ENCODE measurements at places on chromosomes 5 and 9.

- DNase-seq, result no peak
These were observed 339.6 kb downstream of the TRIM36 start for GRCh38 chr5:114830114-114830513.

- DNase-seq, result peak; percentile 45
These were observed 39.4 kb downstream of the PIP5K1B start for GRCh38 chr9:68744426-68744825.

GRCh38 chr5:133851521-133851920, 116.9 kb downstream of the C5orf15 start:
- no peak for DNase-seq

DNA sequence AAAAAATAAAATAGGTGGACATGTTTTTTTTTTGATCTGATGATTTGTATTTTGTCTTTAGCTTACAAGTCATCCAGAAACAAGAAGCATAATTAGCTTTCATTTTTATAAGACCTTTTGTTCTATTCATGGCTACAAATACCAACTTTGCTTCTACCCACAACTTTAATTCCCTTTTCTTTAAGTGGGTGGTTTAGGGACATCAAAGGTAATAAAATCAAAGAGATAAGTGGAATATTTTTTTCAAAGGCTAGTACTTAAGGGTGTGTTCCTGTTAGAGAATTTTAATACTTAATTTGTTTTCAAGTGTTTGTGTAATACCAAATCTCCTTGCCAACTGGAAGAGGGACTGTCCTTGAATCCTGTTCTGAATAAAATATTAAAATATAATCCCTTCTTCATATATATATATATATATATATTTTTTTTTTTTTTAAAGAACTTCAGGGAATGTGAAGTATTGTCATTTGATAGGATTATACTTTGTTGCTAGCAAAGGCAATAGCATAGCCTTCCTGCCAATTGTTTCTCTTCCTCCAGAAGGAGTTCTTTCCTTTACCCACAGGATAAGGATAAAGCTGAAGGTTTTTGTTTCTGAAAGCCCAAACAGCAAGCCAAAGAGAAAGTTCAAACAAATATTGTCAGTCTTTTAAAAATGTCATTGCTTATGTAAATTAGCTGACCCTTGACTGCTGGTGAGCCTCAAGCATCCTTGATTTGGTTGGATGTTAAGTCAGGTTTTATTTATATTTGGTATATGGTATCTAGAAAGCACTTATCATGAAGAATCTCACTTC, 108.9 kb downstream of the PAM start:
- peak; percentile 10 for DNase-seq

DNA sequence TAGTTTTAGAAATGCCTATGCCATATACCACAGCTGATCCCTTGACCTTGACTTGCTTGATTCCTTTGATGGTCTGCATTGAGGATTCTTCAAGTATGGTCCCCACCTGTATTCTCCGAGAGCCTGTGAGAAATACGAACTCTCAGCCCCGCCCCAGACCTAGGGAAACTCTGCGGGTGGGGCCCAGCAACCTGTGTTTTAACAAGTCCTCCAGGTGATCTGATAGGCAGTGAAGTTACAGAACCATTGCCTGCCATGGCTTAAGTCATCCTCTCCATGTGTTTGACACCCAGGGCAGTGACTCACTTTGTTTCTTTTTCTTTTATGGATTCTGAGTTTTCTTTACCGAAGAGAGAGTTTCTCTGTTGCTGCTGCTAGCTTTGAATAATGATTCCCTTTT, 18.5 kb downstream of the FRMPD1 start:
- DNase-seq, result no peak

- no peak for DNase-seq
These were observed 64.7 kb downstream of the MRPL36 start for GRCh38 chr5:1734908-1735289.

DNA sequence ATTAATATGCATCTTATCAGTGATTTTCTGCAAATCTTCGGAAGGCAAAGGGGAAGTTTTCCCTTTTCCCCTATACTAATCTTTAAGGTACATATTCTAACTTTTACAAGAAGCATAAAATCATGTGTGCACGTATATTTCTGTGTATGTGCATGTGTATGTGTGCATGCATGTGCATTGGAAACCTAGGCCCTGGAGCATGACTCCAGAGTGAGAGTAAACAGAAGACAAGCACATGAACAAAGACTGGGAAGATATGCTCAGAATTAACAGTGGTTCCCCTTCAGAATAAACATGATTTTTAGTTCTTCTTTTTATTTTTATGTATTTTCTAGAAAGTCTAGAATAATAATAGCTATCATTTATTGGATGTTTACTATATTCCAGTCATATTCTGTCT, 10.9 kb upstream of the SELENOP start:
- no peak for DNase-seq

DNA sequence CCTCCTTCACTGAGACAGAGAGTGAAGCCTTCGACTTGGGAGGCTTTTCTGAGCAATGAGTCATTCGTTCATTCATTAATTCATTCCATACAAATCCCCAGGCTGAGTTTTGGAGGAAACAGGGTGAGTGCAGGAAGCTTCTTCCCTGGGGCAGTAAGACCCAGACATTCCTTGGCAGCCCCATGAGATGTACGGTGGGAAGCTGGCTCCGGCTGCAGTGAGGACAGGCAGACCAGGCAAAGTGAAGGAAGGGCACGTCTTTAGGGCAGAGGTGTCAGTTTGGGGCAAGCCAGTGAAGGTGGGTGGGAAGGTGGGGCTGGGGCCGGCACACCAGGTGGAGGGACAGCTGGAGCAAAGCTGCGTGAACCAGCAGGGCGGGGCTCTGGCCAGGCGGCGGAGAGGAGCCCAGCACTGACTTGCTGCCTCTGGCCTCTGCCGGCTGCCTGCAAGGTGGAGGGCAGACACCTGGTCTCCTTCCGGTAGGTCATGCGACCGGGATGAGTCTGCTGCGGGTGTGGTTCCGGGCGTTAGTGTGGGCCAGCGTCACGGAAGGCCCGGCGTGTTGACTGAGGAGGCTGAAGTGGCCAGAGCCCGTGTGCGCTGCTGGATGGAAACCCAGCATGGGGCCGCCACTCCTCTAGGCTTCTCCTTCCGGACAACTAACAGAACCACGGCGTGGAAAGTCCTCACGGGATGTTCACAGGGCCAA, 16.6 kb downstream of the OLFM1 start:
- no peak for DNase-seq

GRCh38 chr9:133674091-133674490, 37.9 kb downstream of the DBH start:
- DNase-seq, result no peak

- no peak for DNase-seq
These were observed 232.1 kb downstream of the FBXO4 start for GRCh38 chr5:42157215-42157614.

- no peak for DNase-seq
These were observed 179.8 kb downstream of the DCP2 start for GRCh38 chr5:113156271-113156877.

DNA sequence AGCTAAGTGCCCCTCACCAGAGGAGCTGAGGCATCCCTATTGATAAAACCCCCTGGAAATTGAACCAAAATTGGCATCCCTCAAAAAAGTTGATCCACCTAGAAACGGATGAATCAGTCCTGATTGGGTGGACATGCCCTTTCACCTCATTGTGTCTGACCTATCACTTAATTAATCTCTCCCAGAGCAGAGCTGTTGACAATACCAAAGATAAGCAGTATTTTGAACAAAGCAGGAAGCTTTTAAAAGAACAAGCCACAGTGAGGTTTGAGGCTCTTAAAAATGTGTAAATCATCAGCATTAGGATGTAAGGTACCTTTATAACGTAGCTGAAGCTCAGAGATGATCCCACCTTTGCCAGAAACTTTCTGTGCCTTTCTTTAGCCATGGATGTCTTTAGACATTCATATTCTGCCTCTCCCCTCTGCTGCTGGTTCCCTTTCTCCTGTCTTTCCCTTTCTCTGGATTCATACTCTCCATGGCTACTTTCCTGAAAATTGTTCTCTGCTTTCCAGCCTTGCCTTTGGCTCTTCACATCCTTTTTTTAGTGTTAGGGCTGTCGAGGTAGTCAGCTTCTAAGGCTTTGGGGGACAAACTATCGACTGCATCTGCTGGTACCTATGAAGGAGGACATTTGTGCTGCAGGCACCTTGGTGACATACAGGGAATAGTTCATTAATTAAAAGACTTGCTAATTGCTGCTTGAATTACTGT, 7.8 kb upstream of the LHX2 start:
- no peak for DNase-seq

GRCh38 chr5:150286820-150287219, 2.8 kb downstream of the CAMK2A start:
- peak; percentile 31 for DNase-seq

DNA sequence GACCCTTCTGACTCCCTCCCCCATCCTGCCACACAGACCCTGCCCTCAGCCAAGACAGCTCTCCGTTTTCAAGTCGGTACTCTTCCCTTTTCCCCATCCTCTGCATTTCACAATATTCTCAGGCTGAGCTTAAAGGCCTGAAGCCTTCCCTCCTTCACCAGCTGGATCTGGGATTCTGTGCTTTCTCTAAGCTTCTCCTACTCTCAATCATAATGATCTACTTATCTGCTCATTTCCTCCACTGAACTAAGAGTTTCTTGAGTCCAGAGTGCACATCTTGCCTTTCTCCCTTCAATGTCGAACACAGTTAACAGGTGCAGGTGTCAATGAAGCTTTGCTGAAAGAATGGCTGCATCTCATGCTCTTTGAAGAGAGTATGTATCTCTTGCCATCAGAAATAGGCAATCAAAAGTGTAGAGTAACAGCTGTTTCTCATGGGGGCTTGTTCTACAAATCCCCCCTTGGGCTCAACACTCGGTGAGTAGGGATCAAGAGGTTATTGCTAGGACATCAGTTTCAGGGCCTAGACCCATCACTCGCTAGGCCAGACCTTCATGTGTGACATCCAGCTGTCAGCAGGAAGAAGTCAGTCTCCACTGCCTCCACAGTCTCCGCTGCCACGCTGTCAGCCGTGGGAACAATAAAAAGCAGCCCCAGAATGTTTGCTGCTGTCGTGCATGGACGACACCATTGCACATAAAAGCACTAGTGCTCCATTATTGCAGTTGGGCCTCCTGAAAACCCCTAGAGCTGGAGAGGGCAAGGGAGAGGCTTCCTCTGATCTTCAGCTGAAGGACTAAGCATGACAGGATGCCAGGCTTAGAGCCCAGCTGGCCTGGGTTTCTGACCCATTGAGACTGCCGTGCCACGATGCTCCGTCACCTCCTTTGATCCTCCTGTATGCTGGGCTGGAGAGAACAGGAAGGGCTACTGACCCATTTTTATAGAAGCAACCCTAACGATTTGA, 23.7 kb downstream of the TRAF1 start:
- no peak for DNase-seq

- DNase-seq, result no peak
These were observed 57.4 kb downstream of the IRF1 start for GRCh38 chr5:132433141-132433540.

GRCh38 chr5:66717455-66718373, 121.5 kb downstream of the MAST4 start:
- DNase-seq, result no peak

GRCh38 chr5:67028371-67028770, 168.2 kb downstream of the CD180 start:
- DNase-seq, result no peak

GRCh38 chr5:160635046-160635445, 213.4 kb downstream of the PTTG1 start:
- no peak for DNase-seq

- DNase-seq, result no peak
These were observed 49.6 kb downstream of the NDST1 start for GRCh38 chr5:150557509-150557872.
